ENCODE measurements at places on chromosomes 11 and 22.

- no peak for DNase-seq
Measured at GRCh38 chr11:105296806-105297205, 157.2 kb upstream of the CARD18 start.

GRCh38 chr11:126914941-126915340, 85.6 kb downstream of the KIRREL3 start:
- DNase-seq: no peak

DNA sequence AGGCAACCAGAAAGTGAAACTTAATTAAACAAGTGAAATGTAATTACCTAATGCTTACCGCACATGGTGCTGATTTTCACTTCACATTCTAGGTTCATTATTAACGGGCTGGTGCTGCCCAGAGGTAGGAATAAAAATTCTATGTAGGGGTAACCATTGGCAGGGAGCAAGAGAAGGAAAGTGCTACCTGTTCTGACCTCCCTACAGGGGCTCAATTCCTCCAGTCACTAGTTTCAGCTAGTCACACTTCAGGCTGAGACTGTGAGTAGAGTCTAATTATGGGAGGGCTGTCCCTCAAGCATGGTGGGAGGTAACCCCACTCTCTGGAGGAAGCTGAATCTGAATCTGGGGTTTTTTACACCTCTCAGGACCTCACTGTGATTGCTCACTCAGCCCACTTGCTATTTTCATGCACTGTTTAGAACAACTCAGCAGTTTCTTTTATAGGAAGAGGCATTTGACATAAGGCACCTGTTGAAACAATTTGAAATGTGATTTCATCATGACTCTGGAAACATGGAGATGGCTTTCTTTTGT, 75.4 kb downstream of the MAML2 start:
- DNase-seq: no peak

GRCh38 chr22:32971276-32971675, 86.9 kb downstream of the SYN3 start:
- DNase-seq: no peak

DNA sequence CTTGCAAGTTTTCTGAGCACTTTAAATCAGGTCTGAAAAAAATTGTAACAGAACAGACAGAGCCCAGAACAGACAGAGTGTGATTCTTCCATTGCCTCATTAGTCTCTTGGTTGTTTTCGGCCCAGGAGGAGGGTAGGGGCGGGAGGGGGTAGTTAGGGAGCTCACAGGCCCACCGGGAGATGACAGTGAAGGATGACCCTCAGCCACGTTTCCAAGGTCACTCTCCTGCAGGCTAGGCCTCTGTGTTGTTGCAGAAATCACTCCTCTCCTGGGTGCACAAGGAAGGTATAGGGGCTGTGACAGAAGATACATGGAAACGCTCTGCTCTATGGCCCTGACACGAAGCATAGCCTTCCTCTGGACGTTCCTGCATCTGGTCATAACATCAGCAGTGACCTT, 69.3 kb downstream of the ABTB2 start:
- no peak for DNase-seq

GRCh38 chr11:19079643-19080440, 19.3 kb upstream of the MRGPRX2 start:
- DNase-seq: no peak

DNA sequence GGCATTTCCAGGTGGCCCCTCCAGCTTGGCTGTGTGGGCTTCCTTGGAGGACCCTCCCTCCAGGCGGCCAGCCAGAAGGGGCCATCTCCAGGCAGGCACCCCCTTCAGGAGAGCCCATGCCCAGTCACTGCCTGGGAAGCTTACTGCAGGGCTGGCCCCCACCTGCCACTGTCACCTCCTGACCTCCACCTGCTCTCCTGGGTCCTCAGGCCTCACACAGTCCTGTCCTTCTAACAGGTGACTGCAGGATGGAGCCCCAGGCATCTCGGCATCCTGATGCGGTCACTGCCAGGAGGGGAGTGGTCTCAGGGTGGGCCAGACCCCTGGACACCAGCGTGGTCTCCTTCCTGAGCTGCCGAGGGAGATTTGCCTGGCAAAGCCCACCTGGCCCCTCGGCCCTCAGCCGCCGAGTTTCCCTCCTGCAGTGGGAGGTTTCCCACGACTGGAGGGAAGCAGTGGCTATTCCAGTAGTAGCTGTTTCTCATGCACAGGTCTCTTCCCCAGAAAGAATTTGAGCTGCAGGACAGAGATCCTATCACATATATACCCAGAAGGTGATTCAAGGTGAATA, 13.0 kb downstream of the TBX1 start:
- no peak for DNase-seq

- peak; percentile 36 for DNase-seq
Measured at GRCh38 chr22:41517172-41518047, 26.9 kb downstream of the POLR3H start.

DNA sequence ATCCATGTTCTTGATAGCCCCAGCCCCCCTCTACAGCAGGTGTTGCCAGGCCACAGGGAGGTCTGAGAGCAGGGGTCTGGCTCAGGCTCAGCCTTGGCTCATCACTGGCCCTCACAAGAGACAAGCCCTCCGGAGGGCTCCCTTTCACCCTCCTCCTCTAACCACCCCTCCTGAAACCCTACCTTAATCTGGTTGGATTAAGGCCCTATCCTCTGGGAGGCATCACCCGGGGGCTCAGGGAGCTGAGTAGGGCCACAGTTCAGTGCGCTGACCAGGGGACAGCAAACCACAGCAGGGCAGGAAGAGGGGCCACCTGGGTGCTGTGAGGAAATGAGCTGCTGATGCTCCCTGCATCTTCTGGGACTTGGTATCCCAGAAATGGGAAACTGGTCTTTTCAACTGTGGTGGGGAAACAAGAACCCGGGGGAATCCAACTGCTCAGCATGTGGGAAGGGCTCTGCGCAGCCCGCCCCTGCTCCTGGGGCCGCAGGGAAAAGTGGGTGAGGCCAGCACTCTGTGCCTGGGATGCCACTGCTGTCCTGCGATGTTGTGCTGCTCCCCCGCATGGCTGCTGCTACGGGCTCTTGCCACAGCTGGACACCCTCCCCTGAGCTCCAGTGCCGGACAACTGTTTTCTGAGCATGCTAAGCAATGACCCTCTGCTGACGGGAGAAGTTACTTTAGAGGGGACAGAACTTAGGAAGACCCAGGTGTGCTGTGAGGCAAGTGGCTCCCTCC, 17.5 kb downstream of the ADORA2A start:
- no peak for DNase-seq

GRCh38 chr11:76131671-76132631, 74.4 kb downstream of the WNT11 start:
- DNase-seq: no peak

DNA sequence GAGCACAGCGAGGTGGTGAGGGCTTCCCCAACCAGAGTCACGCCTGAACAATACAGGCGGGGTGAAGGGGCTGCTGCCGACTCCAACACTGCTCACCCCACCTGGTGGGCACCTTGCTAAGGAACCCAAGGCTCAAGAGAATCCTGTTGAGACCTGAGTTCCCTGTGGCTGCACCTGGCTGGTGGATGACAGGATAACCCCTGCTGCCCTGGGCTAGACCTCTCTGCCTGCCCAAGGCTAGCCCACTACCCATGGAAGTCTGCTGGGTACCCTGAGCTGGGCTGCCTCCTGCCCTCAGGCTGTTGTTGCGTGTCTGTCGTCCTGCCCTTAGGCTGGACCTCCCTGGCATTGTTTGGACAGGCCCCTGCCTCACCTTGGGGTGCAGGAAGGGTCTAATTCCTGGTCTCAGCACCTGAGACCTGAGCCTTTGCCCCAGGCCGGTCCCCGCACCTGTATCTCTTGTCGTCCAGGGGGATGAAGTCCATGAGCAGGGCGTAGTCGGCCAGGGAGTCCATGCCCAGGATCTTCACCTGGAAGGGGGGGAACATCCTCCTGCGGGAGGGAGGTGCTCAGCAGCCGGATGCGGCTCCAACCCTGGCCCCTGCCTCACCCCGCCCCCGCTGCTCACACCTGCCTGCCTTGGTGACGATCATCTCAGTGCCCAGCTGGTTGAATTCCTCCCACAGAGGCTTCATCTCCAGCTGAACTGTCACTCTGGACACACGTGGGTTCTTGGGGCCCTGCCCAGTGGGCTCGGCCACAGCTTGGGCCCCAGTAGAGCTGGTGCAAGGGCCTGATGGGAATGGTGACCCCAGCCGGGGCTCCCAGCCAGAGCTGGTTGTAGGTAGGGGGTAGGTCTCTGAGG, 4.9 kb upstream of the NUDT8 start:
- DNase-seq: no peak

- DNase-seq: no peak
Measured at GRCh38 chr11:111921541-111922230, 3.0 kb downstream of the C11orf52 start.

GRCh38 chr22:36659762-36660509, 43.6 kb downstream of the CACNG2 start:
- no peak for DNase-seq

- DNase-seq: no peak
Measured at GRCh38 chr11:1641096-1641495, 11.5 kb downstream of the KRTAP5-5 start.

DNA sequence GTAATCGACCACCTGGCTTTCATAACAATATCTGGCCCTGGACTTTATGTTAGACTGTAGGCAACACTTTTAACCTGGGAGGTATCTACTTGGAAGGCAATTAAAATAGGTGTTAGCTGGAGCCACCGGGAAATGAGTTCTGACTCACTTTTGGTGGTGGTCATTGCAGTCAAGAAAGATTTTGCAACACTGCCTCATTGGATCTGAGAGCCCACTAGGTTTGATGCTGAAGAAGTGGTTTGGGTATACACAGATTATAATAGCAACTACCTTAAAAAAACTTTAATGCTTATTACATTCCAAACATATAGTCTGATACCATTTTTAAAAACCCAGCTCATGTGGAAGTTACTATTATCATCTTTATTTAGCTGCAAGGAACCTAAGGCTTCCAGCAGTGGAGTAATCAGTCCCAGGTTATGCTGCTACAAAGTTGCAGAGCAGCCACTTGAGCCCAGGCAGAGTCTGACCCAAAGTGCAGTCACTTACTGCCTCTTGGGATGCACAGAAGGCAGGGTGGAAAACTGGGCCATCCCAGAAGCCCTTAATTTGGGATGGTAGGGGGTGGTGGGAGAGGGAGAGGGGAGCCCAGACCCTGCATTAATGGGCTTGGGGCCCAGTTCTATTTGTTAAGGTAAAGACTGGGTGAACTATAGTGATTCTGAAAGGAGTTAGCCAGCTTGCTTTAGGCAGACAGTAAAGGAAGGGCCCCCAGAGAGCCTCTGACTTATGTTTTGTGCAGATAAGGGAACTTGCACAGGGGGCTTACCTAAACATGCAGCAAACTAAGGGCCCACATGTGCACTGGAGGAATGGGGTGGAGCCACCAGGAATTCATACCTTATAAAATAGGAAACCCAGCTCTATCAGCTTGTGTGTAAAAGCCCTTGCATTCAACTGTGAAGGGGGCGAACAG, 149.4 kb downstream of the SNX19 start:
- no peak for DNase-seq

GRCh38 chr22:45101515-45102227, 62.1 kb upstream of the NUP50 start:
- no peak for DNase-seq
